ENCODE measurements at places on chromosomes 1 and 21.

GRCh38 chr1:38533772-38534472, 325.6 kb downstream of the RRAGC start:
- DNase-seq = no peak

GRCh38 chr1:106962591-106962990, 93.9 kb upstream of the PRMT6 start:
- DNase-seq = no peak

- no peak for DNase-seq
These were observed 13.8 kb downstream of the SNX7 start for GRCh38 chr1:98675282-98675681.

GRCh38 chr1:160374306-160375110, 7.6 kb downstream of the NHLH1 start:
- DNase-seq = no peak

GRCh38 chr1:217911908-217912307, 280.8 kb downstream of the SPATA17 start:
- no peak for DNase-seq
